Naive thymus-derived CD8-positive, alpha-beta T cell (primary cell): ENCODE measurements at places on chromosomes 11 and 22.

- DNase-seq = no peak
Measured at GRCh38 chr22:41840216-41840615, 7.3 kb downstream of the SREBF2 start.

- no peak for DNase-seq
Measured at GRCh38 chr11:111736181-111736590, 30.0 kb downstream of the PPP2R1B start.

- DNase-seq = no peak
Measured at GRCh38 chr11:104246590-104246989, 82.6 kb upstream of the PDGFD start.

GRCh38 chr11:107446822-107447431, 10.7 kb downstream of the CWF19L2 start:
- no peak for DNase-seq

DNA sequence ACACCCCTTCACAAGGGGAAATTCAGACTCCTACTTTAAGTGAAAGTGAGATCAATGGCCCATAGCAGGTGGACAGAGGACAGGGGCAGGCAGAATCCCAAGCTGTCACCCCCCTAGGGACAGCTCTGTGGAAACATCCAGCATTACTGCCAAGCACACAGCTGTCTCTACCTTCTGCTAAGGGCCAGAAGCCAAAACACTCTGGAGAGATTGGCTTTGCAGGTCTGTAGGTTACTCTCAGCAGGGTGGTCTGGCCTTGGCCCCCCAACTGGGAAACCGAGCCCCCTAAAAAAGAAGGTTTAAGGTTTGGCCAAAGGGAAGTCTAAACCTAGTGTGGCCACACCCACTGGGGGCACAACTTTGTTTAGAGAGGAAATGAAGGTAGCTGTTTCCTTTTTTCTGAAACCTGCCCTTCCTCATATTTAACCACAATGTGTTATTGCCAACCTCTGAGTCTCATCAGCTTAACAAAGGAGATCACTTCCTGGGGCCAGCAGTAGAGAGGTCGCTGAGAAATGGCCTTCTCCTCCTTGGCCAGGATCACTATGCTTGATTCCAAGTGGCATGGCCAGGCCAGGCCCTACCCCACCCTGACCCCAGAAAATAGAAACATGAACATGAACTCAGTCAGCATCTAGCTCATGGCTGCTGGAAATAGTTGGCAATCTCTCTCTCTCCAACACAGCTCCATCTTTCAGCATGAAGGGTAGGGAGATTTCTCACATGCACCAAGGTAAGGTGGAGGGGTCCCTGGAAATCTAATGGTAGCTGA, 25.9 kb upstream of the SCARF2 start:
- DNase-seq = peak; percentile 69
